ENCODE measurements at places on chromosomes 12 and 14.
A peak's percentile ranks its signal among the peaks of the same experiment; 100 is the strongest.

GRCh38 chr12:13066014-13066413 is 21.8 kb downstream of the FAM234B start:
- no peak for DNase-seq

GRCh38 chr12:3040663-3041544 is 36.3 kb upstream of the TSPAN9 start:
- DNase-seq, result no peak

GRCh38 chr14:75826599-75826998 is 155.2 kb downstream of the TGFB3 start:
- DNase-seq, result no peak

GRCh38 chr12:50404307-50404706 is 3.6 kb downstream of the LARP4 start:
- no peak for DNase-seq

GRCh38 chr12:16324272-16324671 is 23.2 kb upstream of the MGST1 start:
- no peak for DNase-seq

DNA sequence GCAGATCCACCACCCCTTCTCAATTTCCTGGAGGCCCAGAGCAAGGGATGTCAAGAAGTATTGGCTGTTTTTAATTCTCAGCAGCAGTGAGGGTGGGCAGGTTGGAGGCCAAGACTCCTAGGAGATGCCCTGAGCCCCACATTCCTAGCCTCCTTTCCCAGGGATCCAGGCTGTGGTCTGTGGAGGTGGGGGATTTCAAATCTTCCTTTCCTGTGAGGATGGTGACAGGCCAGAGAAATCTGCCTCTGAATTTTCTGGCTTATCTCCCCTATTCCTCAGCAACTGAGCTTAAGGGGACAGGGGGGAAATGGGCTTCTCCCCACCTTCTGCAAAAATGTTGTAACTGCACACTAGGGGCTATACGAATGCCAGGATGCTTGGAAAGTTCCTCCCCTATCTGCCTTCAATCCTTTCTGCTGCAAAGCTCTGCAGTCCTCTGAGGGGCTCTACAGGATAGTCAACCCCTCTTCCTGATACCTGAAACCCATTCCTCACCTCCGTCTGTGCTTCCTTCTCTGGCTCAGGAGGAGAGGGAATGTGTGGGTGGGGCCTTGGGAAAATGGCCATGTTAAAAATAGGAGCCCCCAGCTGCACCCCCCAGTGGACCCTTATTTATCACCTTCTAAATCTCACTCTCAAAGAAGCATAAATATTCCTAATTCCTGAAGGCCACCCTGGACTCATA is 6.6 kb downstream of the GPR84 start:
- DNase-seq, result no peak

DNA sequence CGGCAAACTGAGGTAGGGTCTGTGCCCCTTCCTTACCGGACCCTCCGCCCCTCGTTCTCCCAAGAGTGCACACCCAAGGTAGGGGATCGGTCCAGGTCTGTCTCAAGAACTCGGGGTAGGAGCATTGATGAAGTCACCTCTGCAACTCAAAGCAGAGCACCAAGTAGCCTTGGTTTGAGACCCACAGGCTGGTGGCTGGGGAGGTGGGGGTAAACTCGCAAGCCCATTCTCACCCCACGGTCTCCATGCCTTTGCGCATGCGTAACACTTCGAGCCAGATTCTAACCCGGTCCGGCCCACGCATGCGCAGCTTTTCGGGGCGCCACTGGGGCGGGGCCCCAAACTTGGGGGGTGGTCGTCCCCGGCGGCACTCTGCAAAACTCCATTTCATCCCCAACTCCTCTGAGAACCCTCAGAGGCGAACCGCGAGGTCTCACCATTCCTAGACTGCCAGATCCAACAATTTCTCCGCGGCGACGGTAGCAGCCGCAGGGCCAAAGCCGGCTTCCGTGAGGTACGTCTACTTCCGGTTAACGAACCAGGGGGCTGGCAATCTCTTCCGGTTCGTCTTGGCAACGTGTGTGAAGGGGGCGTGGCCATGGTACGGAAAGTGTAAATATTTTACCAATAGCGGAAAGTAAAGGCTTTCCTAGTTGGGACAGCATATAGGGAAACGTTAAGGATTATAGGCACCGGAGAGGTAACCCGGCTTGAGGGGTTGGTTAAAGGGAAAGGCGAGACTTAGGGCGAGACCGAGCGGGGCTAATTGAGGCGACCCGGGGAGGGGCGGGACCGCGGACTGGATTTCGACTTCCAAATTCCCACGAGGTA is at the start of gene MCRS1:
MCRS1 (minus strand) TSS at position 532 of the 831 bp plus-strand sequence. CDS start 1,411 bp downstream, outside the sequence.
- DNase-seq, result peak; percentile 89

DNA sequence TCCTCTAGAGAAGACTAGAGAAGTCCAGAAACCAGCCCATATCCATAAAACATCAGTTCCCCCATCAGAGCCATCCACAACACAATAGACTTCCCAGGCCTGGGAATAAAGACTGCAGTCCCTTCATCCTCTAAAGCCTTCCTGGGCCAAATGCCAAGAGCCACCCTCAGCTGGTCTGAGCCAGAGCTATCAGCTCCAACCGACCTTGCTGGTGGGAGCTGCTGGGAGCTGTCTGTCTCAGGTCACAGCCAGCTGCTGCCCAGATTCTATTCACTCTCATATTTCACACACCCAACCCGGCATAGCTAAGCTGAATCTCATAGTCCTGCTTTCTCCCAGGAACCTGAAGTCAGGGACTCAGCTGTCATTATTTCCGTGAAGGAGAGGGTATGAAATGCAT is 10.9 kb upstream of the TFCP2 start:
- peak; percentile 88 for DNase-seq

DNA sequence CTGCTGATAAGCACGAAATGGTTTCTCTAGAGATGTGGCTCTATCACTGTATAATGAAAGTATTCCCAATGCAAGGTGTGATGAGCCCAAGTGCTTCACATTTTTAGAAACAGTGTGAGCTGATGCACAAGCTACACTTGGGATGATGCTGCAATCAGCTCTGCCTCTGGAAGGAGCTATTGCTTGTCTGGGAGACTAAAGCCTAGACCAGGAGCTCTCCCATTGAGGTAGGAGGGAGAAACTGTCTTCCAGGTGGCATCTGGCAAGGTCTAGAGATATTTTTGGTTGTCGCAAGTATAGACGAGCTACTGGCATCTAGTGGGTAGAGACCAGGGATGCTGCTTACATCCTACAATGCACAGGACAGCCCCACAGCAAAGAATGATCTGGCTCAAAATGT is 42.0 kb downstream of the HECTD4 start:
- no peak for DNase-seq

- DNase-seq, result peak; percentile 75
Measured at GRCh38 chr14:104678346-104678745, 11.1 kb upstream of the INF2 start.
